ENCODE measurements at places on chromosomes 6 and 20.

DNA sequence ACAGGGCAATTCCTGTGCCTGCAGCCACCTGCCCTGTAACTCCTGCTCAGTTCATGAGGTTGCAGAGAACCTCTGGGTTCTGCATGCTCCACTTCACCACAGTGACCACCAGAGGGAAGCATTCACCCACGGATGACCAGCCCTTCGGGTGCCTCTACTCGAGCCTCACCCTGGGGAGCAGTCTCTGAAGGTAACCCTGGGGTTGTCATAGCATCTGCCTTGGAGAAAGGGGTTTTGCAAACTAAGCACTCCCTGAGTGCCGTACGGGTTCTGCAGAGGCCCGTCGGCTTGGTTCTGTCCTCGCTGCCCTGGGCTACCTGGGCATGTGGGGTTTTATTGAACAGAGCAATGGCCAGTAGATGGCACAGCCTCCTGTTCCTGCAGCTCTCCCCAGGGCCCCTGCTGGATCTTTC is 10.2 kb upstream of the CST5 start:
- peak; percentile 55 for DNase-seq

- no peak for DNase-seq
Observed at GRCh38 chr6:114253431-114253830, 89.4 kb downstream of the HS3ST5 start.

GRCh38 chr6:110315869-110316398 is 42.2 kb downstream of the METTL24 start:
- no peak for DNase-seq

- DNase-seq = no peak
Observed at GRCh38 chr6:134429861-134430380, 112.0 kb upstream of the SGK1 start.

DNA sequence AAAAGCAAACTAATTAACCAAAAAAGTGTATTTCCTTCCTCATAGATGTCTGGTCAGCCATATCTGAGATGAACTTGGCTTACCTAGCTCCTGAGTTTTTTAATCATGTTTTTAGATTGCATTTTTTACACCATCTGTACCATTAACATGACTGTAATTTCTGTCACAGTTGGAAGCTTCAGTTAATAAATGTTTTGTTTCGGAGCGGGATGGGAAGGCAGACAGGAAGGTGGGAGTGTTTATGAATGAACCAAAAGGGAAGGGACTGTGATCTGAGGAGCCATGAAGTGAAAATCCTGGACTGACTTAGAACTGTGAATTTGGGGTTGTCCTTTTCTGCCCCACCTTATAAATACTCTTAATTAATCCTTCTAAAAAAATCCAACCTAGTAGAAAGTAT is 445.6 kb upstream of the SOX4 start:
- DNase-seq = no peak
